ENCODE measurements at places on chromosomes 2 and 18.

- no peak for DNase-seq
Measured at GRCh38 chr2:54122939-54123338, 7.5 kb downstream of the ACYP2 start.

DNA sequence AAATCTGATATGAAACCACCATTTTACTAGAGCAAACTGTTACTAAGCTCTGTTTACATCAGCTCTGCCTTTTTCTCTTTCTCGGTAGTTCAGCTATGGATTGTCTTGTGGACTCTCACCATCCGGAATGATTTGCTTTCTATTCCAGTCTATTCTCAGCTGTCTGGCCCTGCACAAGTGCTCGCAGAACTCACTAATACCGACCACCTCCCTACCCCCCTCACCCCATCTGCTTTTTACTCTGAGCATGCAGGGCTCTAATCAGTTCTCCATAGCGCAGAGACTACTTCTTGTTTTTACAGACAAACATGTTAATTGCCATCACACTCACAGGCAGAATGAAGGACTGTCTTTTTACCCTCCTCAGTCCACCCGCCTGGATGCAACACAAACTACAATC, 180.7 kb upstream of the POU3F3 start:
- no peak for DNase-seq

GRCh38 chr18:2396162-2396505, 175.2 kb downstream of the METTL4 start:
- no peak for DNase-seq

DNA sequence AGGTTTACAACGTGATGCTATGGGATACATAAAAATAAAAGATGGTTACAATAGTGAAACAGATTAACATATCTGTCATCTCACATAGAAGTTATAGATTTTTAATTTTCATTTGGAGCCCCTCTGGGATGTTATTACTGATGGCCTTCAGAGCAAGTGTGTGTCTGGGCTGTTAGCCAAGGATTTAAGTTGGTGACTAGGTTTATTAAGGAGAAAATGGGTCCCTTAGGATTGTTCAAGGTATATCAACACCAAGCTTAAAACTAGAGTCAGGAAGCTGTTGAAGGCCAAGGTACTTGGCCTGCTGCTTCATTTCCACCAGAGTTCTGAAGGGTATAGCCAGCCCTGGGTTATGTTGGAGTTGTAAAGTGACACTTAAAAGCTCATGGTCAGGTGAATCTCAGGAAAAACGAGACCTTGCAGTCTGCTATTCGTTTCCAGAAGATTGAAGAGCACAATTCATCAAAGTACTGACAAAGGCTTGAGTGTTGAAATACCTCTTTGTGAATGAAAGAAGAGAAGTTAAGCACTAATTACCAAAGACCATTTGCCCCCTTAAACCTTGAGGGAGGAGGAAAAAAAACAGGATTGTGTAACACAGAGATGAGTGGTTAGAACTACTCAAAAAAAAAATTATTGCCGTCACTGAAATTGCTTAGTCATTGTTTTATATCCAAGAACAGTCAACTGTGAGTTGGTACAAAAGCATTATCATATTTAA, 48.4 kb downstream of the MAP2 start:
- no peak for DNase-seq

- DNase-seq = no peak
Measured at GRCh38 chr2:134703426-134703825, 15.4 kb downstream of the TMEM163 start.

DNA sequence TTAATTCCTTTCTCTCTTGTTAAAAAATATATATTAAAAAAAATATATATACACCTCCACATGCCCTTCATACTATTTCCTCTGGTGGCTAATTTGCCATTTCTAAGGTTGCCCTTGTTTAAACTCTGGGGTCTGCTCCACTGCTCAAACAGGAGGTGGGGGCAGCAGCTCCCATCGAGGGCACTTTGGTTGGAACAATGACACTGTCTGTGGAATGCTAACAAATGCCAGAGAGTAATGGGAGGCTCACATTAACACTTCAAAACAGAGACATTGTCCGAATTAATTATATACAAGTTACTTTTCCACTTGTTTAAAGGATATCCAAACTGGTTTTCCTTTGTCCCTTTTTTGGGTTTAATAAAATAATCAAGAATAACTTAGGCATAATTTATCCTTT, 58.8 kb upstream of the CD302 start:
- no peak for DNase-seq

- DNase-seq = no peak
Measured at GRCh38 chr18:57772387-57772799, 30.7 kb downstream of the ATP8B1 start.

DNA sequence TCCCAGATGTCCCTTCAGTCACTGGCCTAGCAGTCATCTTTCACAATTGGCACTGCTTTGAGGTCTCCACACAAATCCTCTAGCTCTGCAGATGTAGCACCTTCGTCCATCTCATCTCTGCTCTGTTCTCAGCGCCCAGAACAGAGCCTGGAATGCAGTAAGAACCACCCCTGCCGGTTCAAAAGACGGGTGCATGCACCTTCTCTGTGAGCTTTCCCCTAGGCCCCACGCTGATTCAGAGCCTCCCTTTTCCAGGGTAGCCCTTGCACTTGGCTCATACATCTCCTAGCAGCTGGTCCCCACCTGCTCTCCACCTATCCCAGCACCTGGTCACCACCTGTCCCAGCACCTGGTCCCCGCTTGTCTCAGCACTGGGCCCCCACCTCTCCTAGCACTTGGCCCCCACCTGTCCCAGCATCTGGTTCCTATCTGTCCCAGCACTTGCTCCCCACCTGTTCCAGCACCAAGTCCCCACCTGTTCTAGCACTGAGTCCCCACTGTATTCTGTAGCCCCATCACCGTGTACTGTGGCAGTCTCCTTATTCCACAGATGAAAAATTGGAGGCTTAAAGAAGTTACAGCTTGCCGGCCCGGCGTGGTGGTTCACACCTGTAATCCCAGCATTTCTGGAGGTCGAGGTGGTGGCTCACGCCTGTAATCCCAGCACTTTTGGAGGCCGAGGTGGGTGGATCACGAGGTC, 4.7 kb upstream of the KCNF1 start:
- no peak for DNase-seq

DNA sequence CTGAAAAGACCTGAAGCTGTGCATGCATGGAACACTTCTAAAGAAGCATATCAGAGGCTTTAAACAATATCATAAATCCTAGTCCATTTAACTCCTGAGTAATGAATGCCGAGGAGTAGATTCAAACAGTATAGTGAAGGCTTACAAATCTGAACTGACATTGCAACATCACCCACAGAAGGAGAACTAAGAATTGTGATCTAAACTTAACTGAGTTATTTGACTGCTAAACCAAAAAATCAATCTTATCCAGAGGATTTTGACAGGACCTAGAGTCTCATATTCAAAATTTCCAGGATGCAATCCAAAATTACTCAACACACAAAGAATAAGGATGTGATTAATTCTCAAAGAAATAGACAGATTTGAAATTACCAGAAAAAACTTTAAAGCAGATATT, 181.0 kb downstream of the SLC39A10 start:
- no peak for DNase-seq

Measured in activated CD4-positive, alpha-beta T cell treated with anti-CD3 and anti-CD28 coated beads for 36 hours (primary cell).